ENCODE measurements at places on chromosomes 7 and 10.

DNA sequence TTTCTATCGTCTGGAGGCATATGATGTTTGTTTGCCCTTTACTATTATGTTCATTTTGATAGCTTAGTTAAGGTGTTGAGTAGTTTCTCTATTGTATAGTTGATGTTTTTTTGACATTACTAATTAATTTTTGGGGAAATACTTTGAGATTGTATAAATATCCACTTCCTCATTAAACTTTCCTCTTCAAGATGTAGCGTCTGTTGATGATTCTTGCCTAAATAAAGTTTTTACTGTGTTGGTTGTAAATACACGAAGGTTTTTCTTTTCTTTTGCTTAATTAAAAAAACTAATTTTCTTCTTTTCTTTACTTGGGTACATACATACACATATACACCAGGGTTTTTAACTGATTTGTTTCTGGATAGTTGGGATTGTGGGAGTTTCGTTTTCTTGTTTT lies 8.5 kb downstream of the KMT2E start:
- no peak for DNase-seq

- peak; percentile 69 for DNase-seq
Observed at GRCh38 chr10:103276896-103277712, at the start of gene INA. INA (plus strand) TSS chr10:103277138; CDS start chr10:103277212, 74 bp downstream.

- no peak for DNase-seq
Observed at GRCh38 chr10:93921338-93921737, 27.6 kb downstream of the SLC35G1 start.

GRCh38 chr7:106289848-106290247 lies 5.1 kb upstream of the NAMPT start:
- DNase-seq, result peak; percentile 19

DNA sequence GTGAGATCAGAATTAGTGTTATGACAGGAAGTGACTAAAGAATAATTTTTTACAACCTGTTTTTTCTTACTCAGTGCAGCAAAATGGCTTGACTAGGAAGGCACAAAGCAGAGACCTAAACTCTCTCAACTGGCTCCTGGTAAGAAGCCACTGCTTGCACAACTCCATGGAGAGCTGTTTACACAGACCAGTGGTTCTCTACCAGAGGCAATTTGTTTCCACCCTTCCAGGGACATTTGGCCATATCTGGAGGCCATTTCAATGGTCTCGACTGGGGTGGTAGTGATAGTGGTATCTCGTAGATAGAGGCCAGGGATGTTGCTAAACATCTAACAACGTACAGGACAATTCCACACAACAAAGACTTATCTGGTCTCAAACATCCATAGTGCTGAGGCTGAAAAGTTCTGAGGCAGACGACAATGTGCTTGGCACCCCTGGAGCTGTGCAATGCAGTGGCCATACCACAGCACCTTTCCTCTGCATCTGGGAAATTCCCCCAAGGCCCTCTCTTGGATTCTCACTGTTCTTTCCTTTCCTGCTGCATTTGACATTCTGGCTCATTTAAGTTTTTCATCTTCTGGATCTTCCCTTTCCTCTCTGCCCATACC lies 105.4 kb upstream of the LAMB4 start:
- peak; percentile 61 for DNase-seq

DNA sequence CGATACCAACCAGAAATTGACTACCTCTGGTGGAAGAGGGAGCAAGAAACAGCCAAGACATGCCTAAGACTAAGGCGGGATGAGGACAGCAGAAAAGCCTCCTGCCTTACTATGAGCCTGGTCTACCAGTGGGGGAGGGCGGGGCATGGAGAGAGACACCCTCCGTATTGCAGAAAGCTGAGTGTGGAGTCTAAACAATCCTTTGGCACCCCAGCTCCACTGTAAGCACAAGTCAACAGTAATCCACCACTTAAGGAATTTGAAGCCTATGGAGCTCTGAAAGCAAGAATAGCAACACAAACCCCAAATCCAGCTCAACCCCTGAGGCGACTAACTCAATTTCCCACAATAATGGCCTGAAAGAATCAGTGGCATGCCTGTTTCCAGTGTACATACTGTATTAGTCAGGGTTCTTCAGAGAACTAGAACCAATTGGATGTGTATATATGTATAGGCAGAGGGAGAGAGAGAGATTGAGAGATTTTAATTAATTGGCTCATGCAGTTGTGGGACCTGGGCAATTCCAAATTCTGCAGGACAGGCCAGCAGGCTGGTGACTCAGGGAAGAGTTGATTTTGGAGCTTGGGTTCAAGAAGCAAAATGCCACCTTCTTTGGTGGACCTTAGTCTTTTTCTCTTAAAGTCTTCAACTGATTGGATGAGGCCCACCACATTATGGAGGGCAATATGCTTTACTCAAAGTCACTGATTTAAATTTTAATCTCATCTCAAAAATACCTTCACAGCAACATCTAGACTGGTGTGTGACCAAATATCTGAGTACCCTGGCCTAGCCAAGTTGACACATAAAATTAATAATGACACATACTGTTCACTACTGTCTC lies 13.5 kb downstream of the PPIF start:
- DNase-seq, result peak; percentile 55

DNA sequence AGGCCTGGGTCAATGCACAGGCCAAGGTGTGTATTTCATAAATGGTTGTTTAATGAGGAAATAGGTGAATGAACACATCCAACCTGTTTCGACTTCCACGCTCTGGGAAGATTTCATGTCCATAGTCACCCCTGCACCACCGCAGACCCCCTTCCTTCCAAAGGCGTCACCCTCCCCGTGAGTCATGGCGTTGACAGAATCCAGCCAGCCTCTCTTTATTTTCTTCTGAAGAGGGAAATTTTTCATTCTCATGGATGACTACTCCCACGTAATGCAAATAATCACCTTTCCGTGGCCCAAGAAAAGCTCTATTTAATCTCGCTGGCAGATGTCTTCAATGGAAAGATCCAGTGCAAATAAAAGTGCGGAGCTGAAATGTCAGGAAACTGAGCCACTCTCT lies 75.3 kb upstream of the FOXK1 start:
- no peak for DNase-seq

DNA sequence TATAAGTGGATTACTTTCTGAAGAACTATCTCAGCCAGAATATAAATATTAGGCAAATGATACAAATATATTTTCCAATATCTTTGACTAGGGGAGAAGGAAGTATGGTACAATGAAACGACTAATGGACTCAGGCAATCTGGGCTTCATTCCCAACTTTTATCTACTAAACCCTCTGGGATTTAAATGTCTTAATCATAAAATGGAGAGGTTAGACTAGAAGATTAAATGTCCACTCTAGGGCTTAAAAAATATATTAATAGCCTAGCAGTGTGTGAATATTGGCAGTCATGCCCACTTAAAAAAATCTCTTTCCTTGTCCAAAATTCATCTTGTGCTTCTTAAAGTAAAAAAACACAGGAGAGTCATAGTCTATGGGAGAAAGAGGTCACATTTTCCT lies 98.3 kb downstream of the CTTNBP2 start:
- no peak for DNase-seq

GRCh38 chr7:154171422-154171821 lies 119.2 kb downstream of the DPP6 start:
- no peak for DNase-seq

DNA sequence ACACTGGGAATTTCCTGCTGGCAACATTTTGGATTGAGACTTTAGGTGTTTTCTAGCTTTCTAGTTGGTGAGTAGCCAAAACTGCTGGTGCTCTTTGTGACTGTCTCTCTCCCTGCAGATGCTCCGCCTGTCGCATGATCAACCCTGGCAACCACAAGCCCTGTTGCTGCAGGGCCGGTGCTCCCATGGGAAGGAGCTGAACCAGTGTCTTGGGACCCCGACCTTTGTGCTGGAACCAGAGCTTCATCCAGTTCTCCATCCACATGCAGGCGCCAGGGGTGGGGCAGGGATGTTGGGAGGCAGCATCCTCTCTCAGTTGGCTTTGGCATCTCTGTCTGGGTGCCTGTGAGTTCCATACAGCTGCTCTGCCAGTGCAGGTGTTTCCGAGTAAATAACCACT lies 306.2 kb upstream of the MKI67 start:
- no peak for DNase-seq

GRCh38 chr10:70845816-70846215 lies 30.1 kb downstream of the SGPL1 start:
- DNase-seq, result no peak

- DNase-seq, result peak; percentile 51
Observed at GRCh38 chr10:124000792-124001201, 92.6 kb downstream of the CHST15 start.

- no peak for DNase-seq
Observed at GRCh38 chr7:47577321-47577919, 4.5 kb downstream of the TNS3 start.

DNA sequence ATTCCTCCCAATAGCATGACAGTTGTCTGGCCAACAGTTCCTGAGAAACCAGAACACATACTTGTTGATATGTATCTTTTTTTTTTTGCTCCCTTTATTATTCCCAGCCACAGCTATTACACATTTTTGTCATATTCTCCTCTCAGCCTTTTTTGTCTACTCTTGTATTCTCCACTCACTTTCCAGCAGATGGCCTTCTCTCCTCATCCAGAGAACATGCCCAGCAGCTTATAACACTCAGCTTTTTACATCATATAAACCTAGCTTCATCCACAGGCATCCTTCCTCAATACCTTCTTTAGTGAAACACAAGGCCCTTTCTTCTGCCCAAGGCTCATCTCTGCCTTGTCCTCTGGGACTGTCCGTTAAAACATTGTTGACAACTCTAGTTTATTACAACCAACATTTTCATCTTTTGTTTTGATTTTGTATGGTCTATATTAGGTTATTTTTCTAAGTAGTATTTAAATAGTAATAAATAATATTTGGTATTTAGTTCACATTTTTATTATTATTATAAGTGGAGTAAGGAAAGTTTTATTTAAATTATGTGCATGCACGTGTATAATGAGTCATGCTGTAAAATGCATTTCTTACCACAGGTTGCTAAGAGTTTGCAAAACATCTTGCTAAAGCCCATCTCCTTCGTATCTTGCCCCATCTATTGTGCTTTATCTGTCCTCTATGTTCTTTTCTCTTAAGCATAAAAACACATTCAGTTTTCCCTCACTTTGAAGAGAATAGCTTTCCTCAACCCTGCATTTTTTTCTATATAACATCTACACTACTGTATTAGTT lies 101.5 kb downstream of the ORC5 start:
- peak; percentile 50 for DNase-seq

GRCh38 chr7:83925860-83926259 lies 268.7 kb downstream of the SEMA3A start:
- DNase-seq, result no peak

- DNase-seq, result peak; percentile 28
Observed at GRCh38 chr7:81845744-81846241, 75.9 kb upstream of the HGF start.

DNA sequence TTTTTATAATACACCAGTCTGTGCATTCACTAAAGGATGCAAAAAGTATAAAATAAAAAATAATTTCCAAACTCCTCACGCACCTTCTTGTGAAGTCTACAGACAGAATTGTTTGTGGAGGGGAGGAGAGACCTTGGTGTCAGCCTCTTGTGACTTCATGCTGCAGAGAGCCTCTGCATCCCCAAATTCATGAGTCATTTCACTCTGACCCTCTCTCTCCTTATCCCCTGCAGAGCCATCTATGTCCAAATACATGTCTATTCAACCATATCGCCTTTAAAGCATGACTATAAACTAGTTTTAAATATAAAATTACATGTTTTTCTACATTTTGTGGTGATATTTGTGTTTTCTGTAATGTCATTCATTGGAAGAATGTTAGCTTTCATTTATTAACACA lies 6.0 kb downstream of the CREB5 start:
- DNase-seq, result no peak

DNA sequence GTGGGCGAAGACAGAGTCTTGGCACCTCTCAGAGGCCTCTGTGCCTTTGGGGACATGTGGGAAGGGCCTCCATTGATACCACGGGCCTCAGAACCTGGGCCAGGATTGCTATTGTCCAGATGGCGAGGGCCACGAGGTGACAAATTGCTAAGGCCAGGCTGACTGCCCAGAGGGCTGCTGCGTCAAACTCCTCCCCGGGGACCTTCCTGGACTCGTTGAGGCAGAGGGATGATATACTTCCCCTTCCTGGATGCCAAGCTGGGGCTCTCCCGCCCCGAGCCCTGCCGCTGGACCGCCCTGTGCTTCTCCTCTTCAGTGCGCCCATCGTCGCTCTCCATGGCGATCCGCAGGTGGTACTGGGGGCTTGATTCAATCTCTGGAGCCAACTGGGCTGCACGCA lies 58.9 kb downstream of the LRRC72 start:
- no peak for DNase-seq

DNA sequence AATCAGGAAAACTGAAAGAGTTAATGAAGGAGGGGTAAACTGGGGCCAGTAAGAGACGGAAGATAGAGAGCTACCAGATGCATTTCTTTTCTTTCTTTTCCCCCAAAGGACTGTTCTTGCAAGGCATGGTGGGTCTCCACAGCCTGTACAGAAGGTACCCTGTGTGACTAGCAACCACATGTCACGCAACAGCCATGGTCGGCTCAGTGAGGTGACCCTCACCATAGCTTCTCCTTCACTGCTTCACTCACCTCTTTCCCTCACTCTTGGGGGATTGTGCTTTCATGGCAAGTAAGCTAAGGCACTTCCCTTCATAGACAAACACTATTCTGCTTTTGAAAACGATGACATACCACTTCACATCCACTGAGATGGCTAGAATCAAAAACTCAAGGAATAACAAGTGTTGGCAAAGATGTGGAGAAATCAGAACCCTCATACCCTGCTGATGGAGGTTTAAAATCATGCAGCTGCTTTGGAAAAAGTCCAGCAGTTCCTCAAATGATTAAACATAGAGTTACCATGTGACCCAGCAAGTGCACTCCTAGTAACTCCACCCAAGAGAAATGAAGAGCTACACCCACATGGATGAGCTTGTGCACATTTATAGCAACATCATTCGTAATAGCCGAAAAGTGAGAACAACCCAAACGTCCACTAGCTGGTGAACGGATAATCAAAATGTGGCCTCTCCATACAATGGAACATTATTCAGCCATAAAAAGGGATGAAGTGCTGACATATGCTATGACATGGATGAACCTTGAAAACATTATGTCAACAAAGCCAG lies 3.8 kb upstream of the INSIG1 start:
- no peak for DNase-seq

DNA sequence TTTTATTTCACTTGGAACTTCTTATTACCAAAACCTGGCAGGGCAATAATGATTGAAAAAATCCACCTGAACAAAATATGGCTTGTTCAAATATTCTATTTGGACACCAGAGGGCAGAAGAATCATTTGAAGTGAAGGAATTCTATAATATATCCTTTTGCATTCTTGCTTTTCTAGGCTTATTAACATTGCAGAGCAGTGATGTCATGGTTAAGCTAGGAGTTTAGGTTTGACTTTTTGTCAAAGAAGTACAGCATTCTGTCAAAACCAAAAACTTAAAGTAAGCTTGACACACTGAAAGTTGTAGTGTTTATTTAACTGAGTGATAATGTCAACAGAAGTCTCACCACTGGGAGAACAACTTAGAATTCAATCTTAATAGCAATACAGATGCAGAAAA lies 156.0 kb downstream of the SEMA3D start:
- peak; percentile 79 for DNase-seq

DNA sequence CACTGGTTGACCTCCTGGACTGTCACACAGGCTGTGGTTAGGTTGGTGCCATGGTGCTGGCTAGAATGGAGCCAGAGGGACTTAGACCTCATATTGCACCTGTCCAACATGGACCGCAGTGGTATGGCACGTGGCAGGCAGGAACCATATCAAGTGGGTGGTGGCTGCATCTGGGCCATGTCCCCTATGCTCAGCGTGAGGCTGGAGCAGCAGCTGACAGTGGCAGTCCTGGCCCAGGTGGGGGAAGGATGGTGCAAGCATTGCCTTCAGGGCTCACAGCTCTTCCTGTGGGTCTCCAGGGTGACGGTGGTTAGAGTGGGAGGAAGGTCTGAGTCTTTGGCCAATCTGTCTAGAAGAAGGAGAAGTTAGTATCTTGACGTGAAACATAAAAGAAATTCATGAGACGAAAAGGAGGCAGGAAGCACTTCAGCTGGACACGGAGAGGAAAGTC lies 54.5 kb upstream of the PFKFB3 start:
- no peak for DNase-seq
